ENCODE measurements at places on chromosomes 1 and 21. TPM values are rescaled to one million over a fixed set of nuclear protein-coding genes. Genes with fewer than 3 reads are reported as not detected.

Gene SLAMF1
- not detected for total RNA-seq

GRCh38 chr1:209414803-209415329 lies 168.6 kb upstream of the CAMK1G start:
- no peaks in the 10 kb centered on the region for H3K4me1 ChIP-seq
- no peak overlapping the region for H3K27ac ChIP-seq
- H3K36me3 ChIP-seq: no peaks in the 10 kb centered on the region
- H3K27me3 ChIP-seq: peaks cover 8% of the 10 kb centered on the region

- no peak overlapping the region for H3K4me3 ChIP-seq
- no peaks in the 10 kb centered on the region for H3K36me3 ChIP-seq
- no peak for DNase-seq
- H3K27ac ChIP-seq: no peak overlapping the region
Measured at GRCh38 chr1:154611150-154611862, 3.3 kb upstream of the ADAR start.

DNA sequence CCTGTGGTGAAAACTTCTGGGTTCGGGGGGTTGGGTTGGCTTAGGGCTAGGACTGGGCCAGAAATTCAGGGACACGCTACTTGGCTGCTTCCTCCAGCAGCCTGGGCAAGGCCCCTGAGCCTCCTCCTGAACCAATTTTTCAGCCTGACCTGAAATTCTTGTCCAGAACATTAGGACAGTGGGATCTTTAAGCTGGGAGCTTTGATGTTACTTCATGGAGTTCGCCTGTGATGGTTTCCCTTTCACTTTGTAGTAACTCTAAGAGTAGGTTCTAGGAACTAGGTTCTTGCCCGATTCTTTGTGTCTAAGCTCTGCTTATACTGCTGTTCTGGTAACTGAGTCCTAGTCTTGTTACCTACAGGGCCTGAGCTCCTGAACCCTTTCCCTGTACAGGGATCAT lies 75.3 kb downstream of the S1PR1 start:
- no peak overlapping the region for H3K27ac ChIP-seq
- no peak for DNase-seq
- peaks cover 13% of the 10 kb centered on the region for H3K4me1 ChIP-seq

Gene CHODL
- total RNA-seq: not detected

- peaks cover 66% of the 10 kb centered on the region for H3K36me3 ChIP-seq
- H3K27me3 ChIP-seq: no peaks in the 10 kb centered on the region
Measured at GRCh38 chr21:45175326-45176095, 101.1 kb downstream of the ADARB1 start.

Gene CD1B
- total RNA-seq: not detected

Gene SLC6A17
- 0.37 TPM for total RNA-seq

DNA sequence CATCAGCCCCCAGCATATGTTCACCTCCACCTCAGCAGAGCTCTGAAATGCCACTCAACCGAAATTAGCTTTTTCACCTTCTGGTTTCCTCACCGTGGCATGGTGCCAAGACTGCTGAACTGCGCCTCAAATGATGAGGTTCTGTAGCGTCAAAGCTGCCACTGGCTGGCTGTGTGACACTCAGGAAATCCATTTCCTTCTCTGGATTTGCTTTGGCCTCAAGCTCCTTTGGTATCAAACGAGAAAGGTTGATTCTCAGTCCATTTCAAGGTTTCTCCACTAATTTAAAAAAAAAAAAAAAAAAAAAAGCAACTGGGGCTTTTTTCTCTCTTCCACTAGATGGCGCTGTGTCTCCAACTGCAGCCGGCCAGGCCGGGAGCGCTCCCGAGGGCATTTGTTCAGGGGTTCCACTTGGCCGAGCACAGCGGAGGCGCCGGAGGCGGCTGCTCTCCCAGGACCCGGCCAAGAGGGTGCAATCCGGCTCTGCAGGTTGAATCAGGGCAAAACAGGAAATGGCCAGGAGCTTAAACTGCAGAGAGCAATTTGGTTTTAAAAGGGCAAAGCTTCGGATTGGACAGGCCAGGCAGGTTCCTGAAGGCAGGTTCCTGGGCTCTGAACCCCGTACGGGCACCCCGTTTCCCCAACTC lies 26.5 kb upstream of the PLA2G2C start:
- peaks cover 75% of the 10 kb centered on the region for H3K27me3 ChIP-seq
- DNase-seq: peak; percentile 70
- H3K4me1 ChIP-seq: peaks cover 9% of the 10 kb centered on the region
- no peaks in the 10 kb centered on the region for H3K36me3 ChIP-seq
- H3K27ac ChIP-seq: no peak overlapping the region
- no peak overlapping the region for H3K4me3 ChIP-seq

DNA sequence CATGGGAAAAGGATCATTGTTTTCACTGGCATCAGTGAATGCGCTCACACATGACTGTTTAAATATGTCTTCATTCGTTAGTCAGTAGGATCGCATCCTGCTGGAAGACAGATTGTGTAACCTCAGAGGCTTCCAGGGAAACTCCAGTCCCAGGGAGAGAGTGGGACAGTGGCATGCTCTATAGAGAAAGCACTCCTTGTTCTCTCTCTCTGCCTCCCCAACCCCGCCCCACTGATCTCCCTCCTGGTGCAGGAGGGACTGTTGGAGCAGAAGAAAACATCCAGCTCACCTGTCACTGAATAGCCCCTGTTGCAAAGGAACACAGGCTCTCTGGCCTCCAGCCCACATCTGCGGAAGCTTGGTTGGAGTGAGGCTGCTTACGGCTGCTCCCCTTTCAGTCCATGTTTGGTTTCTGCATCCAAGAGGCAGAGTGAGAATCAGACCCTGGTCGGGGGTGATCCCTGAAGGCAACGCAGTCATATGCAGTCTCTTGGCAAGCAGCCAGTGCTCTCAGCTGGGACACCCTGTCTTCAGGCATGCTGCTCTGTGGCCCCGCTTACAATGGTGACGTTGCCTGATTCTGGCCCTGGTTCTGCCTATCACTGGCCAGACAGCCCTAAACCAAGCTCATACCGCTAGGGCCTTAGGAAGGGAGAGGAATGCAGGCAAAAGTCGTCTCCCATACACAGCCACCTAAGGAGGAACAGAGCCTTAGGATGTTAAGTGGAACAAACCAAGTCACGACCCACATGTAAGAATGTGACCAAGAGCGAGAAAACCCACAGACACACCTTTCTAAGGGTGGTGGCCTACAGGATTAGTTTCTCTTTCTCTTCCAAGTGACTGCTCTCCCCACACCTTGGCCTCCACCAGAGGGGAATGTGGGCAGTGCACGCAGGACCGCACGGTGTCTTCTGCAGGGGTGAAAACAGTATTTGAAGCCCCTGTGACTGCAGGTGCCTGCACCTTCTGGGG lies 39.7 kb downstream of the BACE2 start:
- peaks cover 19% of the 10 kb centered on the region for H3K4me1 ChIP-seq
- H3K27ac ChIP-seq: peak overlapping the region; percentile 38
- no peaks in the 10 kb centered on the region for H3K27me3 ChIP-seq
- peaks cover 17% of the 10 kb centered on the region for H3K36me3 ChIP-seq
- peak overlapping the region; percentile 1 for H3K4me3 ChIP-seq

Gene DMRTA2
- total RNA-seq: not detected

Gene BSND
- not detected for total RNA-seq

Gene LIN28A
- total RNA-seq: not detected

GRCh38 chr1:207028884-207029650 lies 3.5 kb downstream of the C1orf116 start:
- peak; percentile 45 for DNase-seq
- peak overlapping the region; percentile 95 for H3K27ac ChIP-seq
- H3K4me1 ChIP-seq: peaks cover 32% of the 10 kb centered on the region
- H3K27me3 ChIP-seq: no peaks in the 10 kb centered on the region

GRCh38 chr1:113390871-113391648 lies 745 bp downstream of the MAGI3 start:
- DNase-seq: peak; percentile 67
- H3K27ac ChIP-seq: peak overlapping the region; percentile 95
- no peaks in the 10 kb centered on the region for H3K4me1 ChIP-seq
- H3K27me3 ChIP-seq: peaks cover 5% of the 10 kb centered on the region
- H3K4me3 ChIP-seq: peak overlapping the region; percentile 97

DNA sequence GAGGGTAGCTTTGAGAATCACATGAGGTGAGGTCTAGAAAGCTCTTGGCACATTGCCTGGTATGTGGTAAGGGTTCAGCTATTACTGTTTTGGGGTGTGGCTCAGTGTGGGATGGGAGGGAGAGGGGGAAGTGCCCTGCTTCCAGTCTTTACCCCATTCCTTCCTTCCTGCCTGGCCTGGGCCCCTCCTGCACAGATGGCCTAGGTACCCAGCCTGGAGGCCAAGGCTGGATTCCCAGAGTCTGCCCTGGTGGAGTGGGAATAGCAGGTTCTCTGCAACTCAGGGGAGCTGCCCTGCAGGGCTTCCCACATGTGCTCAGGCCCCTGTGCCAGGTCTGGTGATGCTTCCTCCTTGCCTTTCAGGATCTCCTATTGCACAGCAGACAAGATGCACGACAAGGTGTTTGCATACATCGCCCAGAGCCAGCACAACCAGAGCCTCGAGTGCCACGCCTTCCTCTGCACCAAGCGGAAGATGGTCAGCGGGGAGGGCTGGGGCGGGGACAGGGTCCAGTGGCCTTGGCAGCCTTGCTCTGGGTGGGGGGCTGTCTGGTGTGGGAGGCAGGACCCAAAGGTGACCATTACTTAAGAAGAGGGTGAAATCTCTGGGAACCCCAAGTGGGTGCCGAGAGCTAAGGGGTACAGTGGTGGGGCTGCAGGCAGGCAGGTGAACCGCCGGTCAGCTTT lies 13.5 kb downstream of the LDLRAP1 start:
- no peak overlapping the region for H3K4me3 ChIP-seq
- DNase-seq: no peak
- H3K27ac ChIP-seq: no peak overlapping the region

Gene SLFNL1
- total RNA-seq: not detected

Gene OR2T35
- total RNA-seq: not detected

Gene DPM3
- 13.3 TPM for total RNA-seq

DNA sequence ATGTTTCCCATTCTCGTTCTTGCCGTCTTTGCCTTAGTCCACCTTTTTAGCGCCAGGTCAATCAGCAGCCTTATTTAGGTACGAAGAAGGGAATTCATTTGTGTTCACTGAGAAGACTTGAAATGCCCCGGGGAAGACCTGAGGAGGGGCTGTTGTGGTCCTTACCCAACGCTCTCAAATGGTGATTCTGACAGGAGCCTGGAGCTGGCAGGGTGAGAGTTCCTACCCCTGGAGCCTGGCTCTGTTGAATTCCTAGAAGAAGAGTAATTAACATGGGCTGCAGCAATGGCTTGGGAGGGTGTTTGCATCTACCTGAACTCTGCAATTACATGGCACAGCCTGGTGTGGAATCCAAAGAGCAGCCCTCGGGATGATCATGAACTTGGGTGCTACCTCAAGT lies 76.9 kb upstream of the DSCAM start:
- no peak overlapping the region for H3K27ac ChIP-seq
- H3K36me3 ChIP-seq: no peaks in the 10 kb centered on the region
- H3K4me3 ChIP-seq: no peak overlapping the region
- H3K4me1 ChIP-seq: no peaks in the 10 kb centered on the region
- no peaks in the 10 kb centered on the region for H3K27me3 ChIP-seq
- DNase-seq: no peak

- no peaks in the 10 kb centered on the region for H3K36me3 ChIP-seq
- H3K27ac ChIP-seq: no peak overlapping the region
- no peaks in the 10 kb centered on the region for H3K4me1 ChIP-seq
- no peak overlapping the region for H3K4me3 ChIP-seq
Measured at GRCh38 chr1:99673315-99673714, 27.4 kb downstream of the PALMD start.

DNA sequence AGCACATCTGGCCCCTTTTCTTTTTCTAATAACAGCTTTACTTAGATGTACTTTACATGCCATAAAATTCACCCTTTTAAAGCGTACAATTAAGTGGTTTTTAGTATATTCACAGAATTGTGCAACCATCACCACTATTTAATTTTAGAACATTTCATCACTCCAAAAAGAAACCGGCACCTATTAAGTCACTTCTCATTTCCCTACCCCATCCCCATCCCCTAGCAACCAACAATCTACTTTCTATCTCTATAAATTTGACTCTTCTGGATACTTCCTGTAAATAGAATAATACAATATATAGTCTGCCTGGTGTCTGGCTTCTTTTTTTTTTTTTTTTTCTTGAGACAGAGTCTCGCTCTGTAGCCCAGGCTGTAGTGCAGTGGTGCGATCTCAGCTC lies 59.5 kb upstream of the ENAH start:
- H3K27me3 ChIP-seq: no peaks in the 10 kb centered on the region
- H3K27ac ChIP-seq: no peak overlapping the region
- no peak for DNase-seq
- H3K4me3 ChIP-seq: no peak overlapping the region
- no peaks in the 10 kb centered on the region for H3K4me1 ChIP-seq

Gene RCAN3
- total RNA-seq: 9.3 TPM

GRCh38 chr1:65538664-65539063 lies 118.2 kb downstream of the LEPR start:
- no peaks in the 10 kb centered on the region for H3K36me3 ChIP-seq
- no peaks in the 10 kb centered on the region for H3K27me3 ChIP-seq
- no peak for DNase-seq
- no peak overlapping the region for H3K4me3 ChIP-seq
- H3K4me1 ChIP-seq: peaks cover 11% of the 10 kb centered on the region

- no peaks in the 10 kb centered on the region for H3K36me3 ChIP-seq
- H3K4me3 ChIP-seq: no peak overlapping the region
- DNase-seq: no peak
- no peak overlapping the region for H3K27ac ChIP-seq
- H3K27me3 ChIP-seq: no peaks in the 10 kb centered on the region
- peaks cover 17% of the 10 kb centered on the region for H3K4me1 ChIP-seq
Measured at GRCh38 chr1:45365051-45365450, 24.8 kb upstream of the MUTYH start.

DNA sequence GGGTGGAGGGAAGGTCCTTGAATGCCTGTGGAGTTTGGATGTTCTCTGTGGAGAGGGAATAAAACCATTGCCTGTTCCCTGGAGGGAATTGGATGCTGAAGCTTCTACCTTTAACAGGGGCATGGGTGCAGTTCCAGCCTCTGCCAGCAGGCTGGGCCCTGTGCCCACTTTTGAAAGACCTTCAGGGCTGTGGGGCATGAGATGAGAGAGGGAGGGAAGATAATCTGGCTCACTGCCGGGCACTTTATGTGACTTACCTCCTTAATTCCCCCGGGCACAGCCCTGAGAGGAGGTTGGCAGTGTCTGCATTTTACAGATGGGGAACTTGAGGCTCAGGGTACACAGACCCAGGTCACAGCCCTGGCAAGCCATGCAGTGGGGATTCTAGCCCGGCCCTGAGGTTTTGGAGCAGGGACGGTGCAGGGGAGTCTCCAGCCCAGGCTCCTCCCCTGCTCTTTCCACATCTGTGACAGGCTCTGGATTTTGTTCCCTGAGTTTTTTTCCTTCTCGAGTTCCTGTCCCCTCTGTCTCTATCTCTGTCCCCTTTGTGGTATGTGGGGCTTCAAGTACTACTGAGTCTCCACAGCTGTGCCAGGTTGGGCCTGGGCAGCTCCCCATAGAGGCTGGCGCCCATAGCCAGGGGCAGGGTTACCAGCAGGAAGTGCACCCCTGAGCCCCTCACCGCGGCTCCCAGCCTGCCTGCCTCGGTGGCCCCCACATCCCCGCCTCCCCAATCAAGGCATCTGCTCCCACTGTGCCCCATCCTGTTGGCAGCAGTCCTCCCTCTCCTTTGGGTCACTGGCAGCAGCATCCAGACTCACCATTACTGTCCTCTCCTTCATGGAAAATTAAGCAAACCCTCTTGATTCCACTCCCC lies 14.0 kb upstream of the THEMIS2 start:
- H3K36me3 ChIP-seq: no peaks in the 10 kb centered on the region
- H3K27ac ChIP-seq: no peak overlapping the region
- DNase-seq: peak; percentile 91
- H3K4me3 ChIP-seq: no peak overlapping the region
- peaks cover 5% of the 10 kb centered on the region for H3K4me1 ChIP-seq
- no peaks in the 10 kb centered on the region for H3K27me3 ChIP-seq

Gene KRTAP26-1
- total RNA-seq: not detected

Gene FALEC
- total RNA-seq: not detected

Gene SH2D1B
- total RNA-seq: not detected

Gene AKNAD1
- not detected for total RNA-seq

Data from stomach (tissue), 19 donors.